ENCODE measurements at places on chromosomes 2 and 18.

DNA sequence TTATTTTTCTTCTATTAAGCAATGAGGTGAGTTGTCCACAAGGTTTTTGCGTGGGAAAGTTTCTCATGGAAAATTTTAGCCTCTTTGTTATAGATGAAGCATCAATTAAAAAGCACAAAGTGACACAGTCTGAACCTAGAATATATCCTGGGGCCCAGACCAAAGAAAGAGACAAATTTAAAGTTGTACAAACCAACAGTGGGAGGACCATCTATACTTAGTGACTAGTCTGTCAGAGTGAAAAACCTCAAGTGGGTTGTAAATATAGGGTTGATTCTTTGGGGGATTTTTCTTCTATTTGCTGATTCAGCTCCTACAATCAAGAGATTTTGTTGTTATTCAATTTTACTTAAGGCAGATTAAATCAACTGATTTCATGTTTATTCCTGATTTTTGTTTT is 256.2 kb downstream of the SATB2 start:
- DNase-seq, result no peak

- no peak for DNase-seq
These were observed 29.6 kb upstream of the DSC1 start for GRCh38 chr18:31192086-31192776.

GRCh38 chr2:55901322-55901721 is 22.3 kb downstream of the EFEMP1 start:
- DNase-seq, result no peak

DNA sequence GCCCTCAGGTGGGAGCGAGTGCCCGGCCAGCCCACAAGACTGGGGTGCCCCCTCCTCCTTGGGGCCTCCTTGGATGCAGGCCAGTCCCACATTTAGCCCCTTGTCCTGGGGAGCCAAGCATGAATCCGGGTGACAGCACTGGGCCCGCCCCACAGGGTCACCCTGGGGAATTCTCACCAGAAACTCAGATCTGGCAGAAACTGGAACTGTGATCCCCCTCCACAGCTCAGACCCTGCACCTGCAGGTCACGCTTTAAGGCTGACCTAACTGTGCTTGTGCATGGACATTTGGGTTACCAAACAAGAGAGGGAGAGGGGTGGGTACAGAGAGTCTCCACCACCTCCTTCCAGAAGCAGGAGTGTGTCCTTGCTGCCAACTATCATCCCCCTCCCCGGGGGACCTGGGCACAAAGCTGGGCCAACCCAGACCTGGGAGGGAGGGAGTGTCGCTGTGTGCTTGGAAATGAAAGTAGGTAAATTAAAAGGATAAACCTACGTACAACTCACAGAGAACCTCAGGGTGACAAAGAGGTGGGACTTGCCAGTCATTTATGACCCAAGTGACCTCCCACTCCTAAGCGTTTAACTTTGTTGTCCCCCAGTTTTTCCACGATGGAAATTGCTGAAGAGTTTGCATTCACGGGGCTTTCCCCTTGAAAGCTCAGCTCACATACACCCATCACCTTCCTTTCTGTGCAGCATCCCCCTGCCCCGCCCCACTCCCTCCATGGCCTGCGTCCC is 9.1 kb downstream of the ITM2C start:
- no peak for DNase-seq

- DNase-seq, result no peak
These were observed 12.0 kb upstream of the GALNT14 start for GRCh38 chr2:31150120-31150670.

- no peak for DNase-seq
These were observed 81.8 kb downstream of the SCN9A start for GRCh38 chr2:166293984-166294383.

- DNase-seq, result no peak
These were observed 150.8 kb downstream of the PXDN start for GRCh38 chr2:1593371-1594122.

- DNase-seq, result no peak
These were observed 105.4 kb upstream of the MAP4K3 start for GRCh38 chr2:39542523-39542922.

Data from HL-60 (cell line).